Gastrocnemius medialis (tissue), 4 donors: ENCODE measurements at places on chromosomes 3 and 15.

DNA sequence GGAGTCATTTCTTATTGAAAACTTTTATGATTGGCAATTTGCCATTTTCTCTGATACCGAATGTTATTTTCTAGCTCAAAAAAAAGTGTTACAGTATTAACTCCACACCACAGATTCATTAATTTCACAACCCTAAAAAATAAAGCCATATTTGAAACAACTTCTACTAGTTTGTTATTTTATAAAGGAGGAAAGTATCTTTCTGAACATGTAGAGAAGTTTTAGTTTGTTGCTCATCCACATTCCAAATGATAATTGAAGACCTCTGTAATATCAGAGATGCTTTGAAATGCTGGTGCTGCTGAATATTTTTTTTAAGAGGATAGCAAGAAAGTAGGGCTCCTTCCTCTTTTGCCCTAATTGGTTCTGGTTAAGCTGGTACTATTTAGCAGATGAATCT is 1.9 kb downstream of the VGLL3 start:
- DNase-seq: no peak

DNA sequence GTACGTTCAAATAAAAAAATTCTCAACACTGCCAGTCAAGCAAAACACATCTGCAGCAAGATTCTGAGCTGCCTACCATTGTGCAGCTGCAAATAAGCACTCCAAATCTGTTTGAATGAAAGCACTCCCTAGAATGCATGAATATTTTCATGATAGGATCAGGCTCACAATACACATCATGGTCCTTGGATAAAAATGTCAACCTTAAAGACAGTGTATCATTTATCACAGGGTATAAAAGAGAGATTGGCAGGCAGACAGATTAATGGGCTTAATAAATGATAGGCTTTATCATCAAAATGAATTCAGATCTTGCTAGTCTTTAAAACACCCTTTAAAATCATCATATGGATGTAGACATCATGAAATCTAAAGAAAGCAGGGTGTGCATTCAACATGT is 9.2 kb downstream of the RYR3 start:
- no peak for DNase-seq

- no peak for DNase-seq
Observed at GRCh38 chr3:170490828-170491560, 72.3 kb downstream of the CLDN11 start.

- no peak for DNase-seq
Observed at GRCh38 chr3:76991165-76991564, 48.7 kb upstream of the ROBO2 start.

DNA sequence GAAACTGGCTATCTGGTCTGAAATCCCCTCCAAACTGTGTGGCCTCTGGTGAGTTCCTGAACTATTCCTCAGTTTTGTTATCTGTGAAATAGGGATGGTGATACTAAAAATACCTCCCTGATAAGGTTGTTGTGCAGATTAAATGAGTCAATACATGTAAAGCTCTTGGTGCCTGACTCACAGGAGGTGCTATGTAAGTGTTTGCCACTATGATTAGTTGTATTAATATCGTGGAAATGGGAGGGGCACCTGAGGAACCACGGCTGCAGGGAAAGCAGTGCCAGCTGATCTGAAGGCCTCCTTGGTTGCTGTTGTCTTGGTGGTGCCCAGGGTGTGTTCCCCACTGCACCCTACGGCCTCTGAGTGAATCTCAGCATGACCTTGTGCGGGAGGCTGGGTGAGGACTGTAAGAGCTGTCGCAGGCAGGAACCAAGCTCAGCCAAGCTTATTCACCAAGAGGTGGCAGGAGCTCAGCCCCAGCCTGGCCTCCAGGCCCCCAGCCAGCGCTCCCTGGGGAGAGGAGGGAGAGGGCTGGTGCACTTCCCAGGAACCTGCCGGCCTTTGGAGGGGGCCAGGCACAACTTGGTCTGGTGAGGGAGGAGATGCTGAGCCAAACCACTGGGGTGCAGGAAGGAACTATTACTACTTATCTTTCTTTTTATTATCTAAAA is 44.8 kb upstream of the CCDC174 start:
- DNase-seq: no peak

- peak; percentile 13 for DNase-seq
Observed at GRCh38 chr3:11757441-11757875, 89.2 kb downstream of the TAMM41 start.

DNA sequence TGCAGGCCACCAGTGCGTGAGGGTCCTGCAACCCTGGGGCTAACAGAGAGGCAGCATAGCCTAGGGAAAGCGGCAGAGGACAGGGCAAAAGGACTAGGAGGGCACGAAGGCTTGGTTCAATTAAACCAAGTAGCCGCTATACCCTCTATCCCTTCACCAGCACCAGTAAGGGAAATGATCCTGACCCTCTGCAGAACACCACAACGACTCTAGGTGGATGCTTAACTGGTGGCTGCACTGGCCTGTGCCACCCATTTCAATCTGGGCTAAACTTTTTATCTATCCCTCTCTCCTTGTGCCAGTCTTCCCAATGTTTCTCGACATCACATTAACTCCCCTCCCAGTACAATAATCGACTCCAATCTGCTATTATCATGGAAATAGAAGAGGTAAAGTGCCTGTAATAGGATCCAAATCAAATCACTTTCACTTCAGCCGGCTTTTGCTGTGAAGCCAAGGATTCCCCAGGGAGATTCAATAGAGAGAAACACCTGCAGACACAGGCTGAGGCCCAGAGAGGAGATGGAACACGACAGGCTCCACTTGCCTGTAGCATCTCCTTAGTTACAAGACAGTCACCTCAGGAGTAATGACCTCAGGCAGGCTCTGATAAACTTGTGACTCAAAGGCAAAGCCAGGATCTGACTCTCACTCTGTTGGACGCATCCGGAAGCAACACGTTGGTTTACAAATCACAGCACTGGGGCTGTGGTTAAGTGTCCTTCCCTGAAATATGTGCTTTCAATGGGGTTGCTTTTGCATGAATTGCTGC is 791.6 kb upstream of the ARRDC4 start:
- DNase-seq: no peak

DNA sequence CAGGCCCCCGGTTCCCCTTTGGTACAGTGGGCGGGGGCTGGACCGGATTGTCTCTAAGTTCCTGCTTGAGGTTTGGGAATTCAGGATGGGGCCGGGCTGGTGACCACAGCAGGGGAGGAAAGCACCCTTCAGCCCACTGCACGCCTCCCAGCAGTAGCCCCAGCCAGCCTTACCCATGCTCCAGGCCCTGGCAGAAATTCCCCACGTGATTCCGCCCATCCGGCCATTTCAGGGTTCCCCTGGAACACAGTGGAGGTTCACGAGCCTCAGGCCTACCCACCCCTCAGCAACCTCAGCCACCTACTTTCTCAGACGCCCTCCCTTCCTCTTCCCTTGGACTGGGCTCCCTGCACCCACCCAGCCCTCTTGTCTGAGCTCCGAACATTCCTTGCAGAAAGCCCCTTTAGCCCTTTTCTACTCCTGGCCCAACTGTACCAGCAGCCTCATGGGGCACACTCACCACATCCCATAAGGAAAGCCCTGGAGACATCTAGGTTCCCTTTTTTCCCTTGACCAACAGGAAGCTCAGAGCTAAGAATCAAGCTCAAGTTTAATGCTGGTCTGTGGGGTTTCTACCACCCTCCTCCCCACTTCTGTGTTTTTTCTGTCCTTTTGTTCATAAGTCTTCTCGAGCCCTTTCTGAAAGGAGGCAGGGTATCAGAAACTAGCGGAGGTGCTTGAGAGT is 11.5 kb downstream of the ALS2CL start:
- DNase-seq: no peak

DNA sequence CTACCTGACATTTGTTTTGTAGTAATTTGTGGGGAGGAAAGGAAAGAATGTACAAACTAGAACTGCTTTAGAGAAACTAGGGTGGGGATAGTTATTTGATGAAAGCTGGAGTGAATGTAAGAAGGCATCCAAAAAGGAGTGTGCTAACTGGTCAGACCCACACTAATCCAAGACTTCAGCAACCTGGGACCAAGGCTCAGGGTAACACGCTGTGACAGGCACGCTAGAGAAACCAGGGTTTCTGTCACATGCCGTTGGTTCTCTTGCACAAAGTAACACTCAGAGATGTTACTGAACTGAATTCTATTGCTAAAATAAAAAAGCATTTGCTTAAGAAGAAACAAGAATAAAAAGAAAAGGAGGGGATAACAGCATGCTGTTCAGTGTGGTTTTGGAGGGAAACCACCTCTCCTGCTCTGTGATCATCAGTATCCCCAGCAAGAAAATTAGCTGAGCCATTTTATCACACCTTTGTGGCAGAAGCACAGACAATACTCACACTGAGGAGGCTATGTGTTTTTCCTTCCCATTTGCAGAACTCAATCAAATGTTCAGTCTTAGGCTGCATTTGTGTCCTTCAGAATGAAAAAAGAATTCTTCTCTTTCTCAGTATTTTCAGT is 2.8 kb upstream of the CCDC80 start:
- no peak for DNase-seq

DNA sequence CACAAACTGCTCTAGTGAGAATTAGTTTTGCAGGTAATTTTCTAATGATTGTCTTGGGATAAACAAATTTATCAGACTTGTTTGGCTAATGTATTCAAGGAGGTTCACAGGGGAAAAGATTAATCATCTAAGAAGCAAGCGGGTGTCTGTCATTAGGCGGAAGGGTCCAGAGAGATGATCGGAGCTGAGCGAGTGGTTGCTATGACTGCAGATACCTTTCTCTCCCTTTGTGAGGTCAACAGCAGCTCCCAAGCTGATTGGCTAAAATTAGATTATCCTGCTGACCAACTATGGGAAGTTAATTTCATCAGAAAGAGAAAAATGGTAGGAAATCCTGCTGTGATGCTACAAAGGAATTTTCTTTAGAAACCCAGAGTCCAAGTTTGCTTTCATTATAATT is 276.0 kb downstream of the SOX2 start:
- DNase-seq: no peak

- no peak for DNase-seq
Observed at GRCh38 chr15:100901296-100901695, 17.9 kb upstream of the LRRK1 start.

DNA sequence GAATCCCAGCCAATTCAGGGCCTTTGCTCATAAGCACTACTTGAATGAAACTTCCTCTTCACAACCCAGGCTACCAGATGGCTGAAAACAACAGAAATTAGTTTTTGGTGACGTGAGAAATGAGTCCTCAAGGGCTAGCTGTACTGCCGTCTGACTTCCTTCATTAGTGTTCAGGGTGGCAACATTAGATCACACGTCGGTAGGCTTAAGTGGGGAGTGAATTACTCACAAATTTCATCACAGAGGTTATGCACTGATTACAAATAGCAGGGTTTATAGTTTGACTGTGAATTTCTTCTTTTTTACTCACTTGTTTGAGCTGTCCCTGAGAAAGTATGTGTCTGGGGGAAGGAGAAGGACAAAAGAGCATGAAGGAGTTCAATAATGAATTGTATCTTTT is 397.2 kb downstream of the GAP43 start:
- DNase-seq: no peak

GRCh38 chr3:2937592-2937991 is 172.6 kb downstream of the IL5RA start:
- DNase-seq: no peak

- DNase-seq: no peak
Observed at GRCh38 chr3:133663569-133664313, 2.0 kb upstream of the TOPBP1 start.

- DNase-seq: no peak
Observed at GRCh38 chr3:66803721-66804695, 194.1 kb upstream of the KBTBD8 start.

DNA sequence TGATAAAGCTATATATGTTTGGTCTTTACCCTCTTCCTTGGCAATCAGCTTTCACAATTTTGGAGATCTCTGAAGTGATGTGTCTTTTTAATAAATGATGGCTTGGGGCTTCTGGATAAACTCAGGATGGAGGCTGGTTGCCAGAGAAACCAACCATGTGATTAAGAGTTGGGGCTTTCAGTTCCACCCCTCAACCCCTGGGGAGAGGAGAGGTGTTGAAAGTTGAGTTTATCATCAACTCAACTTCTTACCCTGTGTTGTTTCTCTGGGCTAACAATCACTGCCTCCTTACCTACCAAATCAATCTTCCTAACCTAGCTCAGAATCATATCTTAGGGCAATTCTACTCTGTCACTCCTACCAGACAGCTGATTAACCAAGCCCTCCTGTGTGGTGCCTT is 735.8 kb downstream of the ZPLD1 start:
- no peak for DNase-seq

DNA sequence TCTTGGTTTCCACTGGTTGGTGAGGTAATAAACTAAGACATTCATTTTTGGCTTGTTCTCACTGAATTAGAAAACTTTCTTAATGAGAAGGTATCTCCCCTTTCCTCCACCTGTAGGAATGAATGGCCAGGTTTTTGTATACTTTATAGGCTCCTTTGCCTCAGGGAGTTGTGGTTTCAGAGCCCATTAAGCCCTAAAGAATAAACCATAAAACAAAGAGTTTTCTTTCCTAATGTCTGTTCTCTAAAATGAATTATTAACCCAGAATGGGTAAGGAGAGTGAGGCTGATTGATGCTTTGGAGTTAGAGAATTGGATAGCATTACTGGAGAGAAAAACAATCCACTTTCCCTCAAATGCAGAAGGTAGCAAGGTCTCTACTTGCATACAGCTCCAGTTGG is 67.6 kb downstream of the TIGIT start:
- no peak for DNase-seq

GRCh38 chr3:186255703-186256331 is 106.2 kb downstream of the DGKG start:
- DNase-seq: no peak

- no peak for DNase-seq
Observed at GRCh38 chr3:129304146-129304961, 25.7 kb downstream of the HMCES start.

DNA sequence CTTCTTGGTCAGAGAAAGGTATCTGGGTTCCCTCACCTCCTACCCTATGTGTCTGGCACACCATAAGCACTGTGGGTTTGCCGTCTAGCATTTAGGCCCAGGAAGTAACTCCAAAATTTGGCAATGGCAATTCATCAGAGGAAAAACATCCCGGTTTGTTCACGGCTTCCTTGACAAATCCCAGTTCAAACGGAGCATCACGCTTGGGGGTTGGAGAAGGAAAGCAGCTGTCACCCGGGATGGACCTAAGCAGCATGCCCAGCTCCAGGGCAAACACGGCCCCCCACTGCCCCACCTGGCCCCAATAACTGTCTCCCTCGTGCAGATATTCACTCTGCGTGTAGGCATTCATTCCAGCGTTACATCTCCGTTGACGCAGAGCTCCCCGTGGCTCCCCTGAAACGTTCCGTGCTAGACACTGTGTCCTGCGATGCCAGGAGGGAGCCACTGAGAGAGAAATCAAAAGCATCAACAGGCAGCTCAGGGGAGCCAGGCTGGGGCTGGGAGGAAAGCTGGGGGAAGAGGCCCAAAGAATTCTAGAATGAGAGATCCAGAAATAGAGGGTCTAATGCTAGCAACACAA is 41.4 kb downstream of the NTRK3 start:
- no peak for DNase-seq
